ENCODE measurements at places on chromosomes 6 and 20.

- no peak for DNase-seq
Measured at GRCh38 chr6:14509120-14509519, 391.5 kb downstream of the CD83 start.

- DNase-seq: no peak
Measured at GRCh38 chr6:26575494-26575939, 21.2 kb upstream of the ABT1 start.

- DNase-seq: no peak
Measured at GRCh38 chr6:24752917-24753492, 21.7 kb upstream of the GMNN start.

GRCh38 chr6:136719280-136720044, 72.8 kb downstream of the MAP3K5 start:
- no peak for DNase-seq

DNA sequence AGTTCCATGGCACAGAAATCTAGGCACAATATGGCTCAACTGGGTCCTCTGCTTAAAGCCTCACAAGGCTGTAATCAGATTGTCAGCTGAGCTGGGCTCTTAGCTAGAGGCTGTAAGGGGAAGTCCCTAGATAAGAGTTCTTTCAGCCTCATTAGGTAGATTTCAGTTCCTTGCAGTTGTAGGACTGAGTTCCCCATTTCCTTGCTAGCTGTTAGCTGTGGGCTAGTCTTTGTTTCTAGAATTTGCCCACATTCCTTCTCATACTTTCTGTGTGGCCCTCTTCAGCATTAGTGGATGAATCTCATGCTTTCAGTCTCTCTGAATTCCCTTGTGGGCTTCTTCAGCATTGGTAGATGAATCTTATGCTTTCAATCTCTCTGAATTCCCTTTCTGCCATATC, 71.0 kb upstream of the MRAP2 start:
- DNase-seq: no peak
